ENCODE measurements at places on chromosomes 13 and 19.

- DNase-seq: no peak
Measured at GRCh38 chr19:21362291-21362690, 3.5 kb downstream of the ZNF738 start.

DNA sequence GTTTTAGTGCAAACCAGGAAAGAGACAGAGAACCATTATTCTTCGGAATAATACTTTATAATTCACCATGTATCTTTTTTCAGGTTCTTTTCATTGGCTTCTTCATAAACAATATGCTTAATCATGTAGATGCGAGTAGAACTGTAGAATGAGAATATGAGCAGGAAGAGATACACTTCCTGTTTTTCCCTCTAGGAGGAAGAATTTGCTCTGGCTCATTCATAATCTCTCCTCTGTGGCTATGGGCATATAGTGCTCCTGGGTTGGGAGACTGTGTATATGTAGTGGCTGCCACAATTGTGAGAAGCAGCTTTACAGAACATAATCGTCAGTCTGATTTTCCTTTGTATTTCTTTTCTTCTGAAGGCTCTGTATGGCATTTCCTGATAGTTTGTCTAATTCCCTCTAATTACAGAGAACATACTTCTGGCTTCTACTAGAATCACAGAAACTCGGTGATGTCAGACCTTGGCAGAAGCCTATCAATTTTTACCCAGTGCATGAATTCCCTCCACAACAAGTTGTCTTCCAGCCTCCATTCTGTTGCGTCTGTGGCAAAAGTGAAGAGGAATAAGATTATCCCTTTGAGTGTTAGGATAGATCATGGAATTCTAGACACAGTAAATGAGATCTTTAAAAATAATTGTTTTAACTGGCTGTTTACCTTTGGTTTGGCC lies 2.9 kb upstream of the DCLK1 start:
- no peak for DNase-seq

DNA sequence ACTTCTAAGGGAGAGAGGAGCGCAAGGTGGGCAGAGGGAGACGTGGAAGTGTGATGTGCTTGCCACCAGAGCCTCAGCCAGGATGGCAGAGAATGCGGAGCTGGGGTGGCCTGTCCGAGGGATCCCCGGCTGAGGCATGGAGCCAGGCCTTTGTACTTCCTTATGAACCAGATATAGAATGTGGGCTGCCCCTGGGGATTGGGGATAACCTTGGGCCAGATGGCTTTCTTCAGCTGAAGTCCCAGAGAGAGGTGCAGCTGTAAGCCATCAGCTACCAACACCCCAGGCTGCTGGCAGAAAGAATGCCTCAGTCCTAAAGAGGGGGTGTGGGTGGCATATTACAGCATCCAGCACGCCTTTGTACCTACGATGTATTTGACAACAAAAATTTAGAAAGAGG lies 25.5 kb upstream of the FBXO17 start:
- no peak for DNase-seq

GRCh38 chr13:66216728-66217127 lies 1013.4 kb downstream of the PCDH9 start:
- DNase-seq: no peak

GRCh38 chr13:93345770-93346169 lies 119.2 kb downstream of the GPC6 start:
- no peak for DNase-seq

DNA sequence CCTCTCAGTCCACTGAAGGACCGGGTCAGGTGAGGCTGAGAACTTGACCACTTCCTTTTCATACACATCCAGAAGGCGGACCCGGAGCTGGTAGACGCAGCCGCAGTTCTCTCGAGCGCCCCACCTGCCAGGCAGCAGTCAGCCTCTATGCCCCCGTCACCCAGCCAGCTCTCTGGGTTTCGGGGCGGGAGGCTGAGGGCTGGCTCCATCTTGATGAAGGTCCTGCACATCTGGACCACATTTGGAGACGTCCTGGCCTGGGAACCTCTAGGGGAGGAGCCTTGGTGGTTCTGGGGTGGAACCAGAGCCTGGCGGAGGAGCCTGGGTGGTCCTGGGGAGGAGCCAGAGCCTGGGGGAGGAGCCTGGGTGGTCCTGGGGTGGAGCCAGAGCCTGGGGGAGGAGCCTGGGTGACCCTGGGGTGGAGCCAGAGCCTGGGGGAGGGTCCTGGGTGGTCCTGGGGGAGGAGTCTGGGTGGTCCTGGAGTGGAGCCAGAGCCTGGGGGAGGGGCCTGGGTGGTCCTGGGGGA lies 14.3 kb downstream of the MRPS12 start:
- DNase-seq: no peak

GRCh38 chr13:73677048-73677601 lies 457.1 kb downstream of the KLF12 start:
- DNase-seq: no peak

GRCh38 chr13:113233101-113233500 lies 23.7 kb downstream of the CUL4A start:
- DNase-seq: no peak

GRCh38 chr13:100525453-100526317 lies 62.9 kb downstream of the GGACT start:
- no peak for DNase-seq

- no peak for DNase-seq
Measured at GRCh38 chr13:97548138-97548537, 114.2 kb downstream of the RAP2A start.

DNA sequence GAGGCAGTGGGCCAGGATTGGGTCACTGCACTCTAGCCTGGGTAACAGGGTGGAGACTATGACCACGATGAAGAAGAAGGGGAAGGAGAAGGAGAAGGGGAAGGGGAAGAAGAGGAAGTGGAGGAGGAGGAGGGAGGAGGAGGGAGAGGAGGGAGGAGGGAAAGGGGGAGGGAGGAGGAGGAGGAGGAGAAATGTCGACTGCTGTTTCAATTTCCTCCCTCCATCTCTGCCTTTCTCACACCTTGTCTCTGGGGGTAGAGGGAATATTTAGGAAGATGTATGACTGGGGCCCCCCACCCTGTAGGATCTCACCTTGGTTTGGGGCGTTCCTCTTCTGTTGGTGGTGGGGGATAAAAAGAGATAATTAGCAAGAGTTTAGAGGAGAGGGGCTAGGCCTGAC lies 3.8 kb downstream of the TNNT1 start:
- no peak for DNase-seq

DNA sequence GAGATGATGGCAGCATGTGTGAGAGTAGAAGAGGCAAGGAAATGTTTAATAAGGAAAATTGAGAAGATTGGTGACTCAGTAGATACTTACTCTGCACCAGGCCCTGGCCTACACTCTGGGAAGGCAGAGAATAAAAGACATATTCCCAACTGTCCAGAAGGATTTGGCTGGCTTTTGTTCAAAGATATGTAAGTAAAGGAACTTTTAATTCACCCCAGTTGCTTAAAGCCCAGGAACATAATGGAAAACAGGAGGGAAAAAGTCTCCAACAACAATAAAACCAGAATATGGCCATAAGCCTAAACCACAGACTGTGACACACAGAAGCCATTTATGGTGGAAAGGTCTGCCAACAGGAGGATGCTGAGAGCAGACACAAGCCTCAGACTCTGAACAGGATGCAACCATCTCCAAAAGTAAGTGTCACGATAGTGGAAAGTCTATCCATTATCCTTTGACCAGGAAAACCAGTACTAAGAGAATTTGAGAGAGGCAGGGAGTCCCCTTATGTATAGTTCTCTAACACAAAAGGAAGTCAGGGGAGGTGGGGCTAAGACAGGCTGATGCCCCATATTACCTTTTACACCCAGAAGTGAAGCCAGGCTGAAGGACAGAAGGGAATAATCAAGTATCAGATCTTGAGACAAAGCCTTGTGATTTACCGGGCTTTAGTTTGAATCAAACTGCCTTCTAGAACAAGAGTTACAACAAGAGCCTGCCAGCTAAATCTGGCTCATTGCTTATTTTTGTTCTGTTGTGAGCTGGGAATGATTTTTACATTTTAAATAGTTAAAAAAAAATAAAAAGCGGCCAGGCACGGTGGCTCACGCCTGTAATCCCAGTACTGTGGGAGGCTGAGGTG lies 169.5 kb upstream of the STARD13 start:
- no peak for DNase-seq

DNA sequence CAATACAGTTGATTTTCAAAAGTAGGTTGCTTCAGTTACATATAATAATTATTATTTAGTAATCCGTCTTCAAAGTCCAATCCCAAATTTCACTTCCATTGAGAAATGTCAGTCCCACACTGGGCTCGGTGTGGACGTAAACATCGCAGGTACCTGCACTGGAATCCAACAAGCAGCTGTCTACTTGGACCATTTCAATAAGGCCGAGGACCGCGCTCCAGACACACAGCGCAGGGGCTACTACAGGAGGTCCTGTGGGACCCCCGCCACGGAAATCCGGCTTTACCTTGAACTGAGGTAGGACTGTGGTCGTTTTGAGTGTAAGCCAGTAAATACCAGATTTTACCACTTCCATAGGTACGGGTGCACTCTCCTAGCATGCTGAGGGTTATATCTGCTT lies 30.8 kb downstream of the IRS2 start:
- DNase-seq: no peak

DNA sequence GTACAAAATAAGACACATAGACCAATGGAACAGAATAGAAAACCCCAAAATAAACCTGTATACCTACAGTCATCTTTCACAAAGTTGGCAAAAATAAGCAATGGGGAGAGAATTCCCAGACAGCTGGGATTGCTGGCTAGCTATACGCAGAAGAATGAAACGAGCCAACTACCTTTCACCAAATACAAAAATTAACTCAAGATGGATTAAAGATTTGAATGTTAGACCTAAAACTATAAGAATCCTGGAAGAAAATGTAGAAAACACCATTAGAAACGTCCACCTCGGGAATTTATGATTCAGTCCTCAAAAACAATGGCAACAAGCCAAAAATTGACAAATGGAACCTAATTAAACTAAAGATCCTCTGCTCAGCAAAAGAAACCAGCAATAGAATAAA lies 408.1 kb upstream of the SLITRK1 start:
- DNase-seq: no peak

GRCh38 chr19:33260628-33261418 lies 35.2 kb upstream of the SLC7A10 start:
- no peak for DNase-seq
